CD4-positive, CD25-positive, alpha-beta regulatory T cell (primary cell): ENCODE measurements at places on chromosomes 4 and X. TPM values are rescaled to one million over a fixed set of nuclear protein-coding genes. Genes with fewer than 3 reads are reported as not detected.
A peak's percentile ranks its signal among the peaks of the same experiment; 100 is the strongest.

DNA sequence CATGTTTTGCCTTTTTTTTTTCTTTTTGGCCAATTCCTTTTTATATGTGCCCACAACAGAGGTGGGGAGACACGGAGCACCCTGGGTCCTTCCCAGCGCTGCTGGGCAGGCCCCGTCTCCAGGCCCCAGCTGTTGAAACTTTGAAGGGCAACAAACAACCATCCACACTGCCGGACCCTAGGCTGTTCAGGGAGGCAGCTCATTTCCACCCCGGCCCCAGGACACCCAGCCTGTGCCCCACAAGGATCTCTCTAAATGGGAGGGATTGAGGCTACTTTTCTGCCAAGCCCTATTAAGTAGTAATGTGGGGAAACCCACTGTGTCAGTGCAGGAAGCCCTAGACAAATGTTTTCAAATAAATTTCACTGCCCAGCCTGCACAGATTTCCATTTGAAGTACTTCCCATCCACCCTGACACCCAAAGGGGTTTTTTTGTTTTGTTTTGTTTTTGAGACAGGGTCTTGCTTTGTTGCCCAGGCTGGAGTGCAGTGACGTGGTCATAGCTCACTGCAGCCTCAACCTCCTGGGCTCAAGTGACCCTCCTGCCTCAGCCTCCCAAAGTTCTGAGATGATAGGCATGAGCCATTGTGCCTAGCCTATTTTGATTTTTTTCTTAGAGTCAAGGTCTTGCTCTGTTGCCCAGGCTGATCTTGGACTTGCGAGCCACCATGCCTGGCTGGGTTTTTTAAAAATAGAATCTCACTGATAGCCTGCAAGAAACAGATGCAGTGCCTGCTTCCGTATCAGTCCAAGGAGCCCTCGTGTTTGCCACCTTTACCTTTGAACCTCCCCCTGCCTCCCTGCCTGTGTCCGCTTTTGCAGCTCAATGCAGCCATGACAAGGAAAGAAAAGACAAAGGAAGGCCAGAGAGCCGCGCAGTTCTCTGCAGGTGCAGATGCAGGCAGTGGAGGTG lies 13.4 kb upstream of the CLCN4 start:
- no peak for DNase-seq
- no peaks in the 10 kb centered on the region for H3K27me3 ChIP-seq
- no peak overlapping the region for H3K4me3 ChIP-seq
- H3K36me3 ChIP-seq = peaks cover 19% of the 10 kb centered on the region

DNA sequence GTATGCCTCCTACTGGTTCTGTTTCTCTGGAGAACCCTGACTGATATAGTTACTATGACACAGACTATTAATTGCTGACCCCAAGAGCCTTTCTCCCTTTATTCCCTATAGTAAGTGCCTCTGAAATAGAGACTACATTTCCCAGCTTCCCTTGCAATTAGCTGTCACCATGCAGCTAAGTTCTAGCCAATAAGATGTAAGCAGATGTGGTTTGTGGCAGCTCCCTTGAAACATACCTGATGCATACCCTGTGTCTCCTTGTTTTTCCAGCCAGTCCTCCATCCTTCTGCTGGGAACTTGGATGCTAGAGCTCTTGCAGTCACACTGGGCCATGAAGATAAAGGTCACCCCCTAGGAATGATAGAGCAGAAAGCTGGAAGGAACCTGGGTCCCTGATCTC lies 9.7 kb upstream of the TMEM165 start:
- no peaks in the 10 kb centered on the region for H3K36me3 ChIP-seq
- H3K27me3 ChIP-seq = no peaks in the 10 kb centered on the region
- no peak overlapping the region for H3K27ac ChIP-seq

GRCh38 chr4:78742300-78742699 lies 33.9 kb upstream of the BMP2K start:
- H3K36me3 ChIP-seq = no peaks in the 10 kb centered on the region
- no peak for DNase-seq
- peaks cover 2% of the 10 kb centered on the region for H3K27me3 ChIP-seq
- no peaks in the 10 kb centered on the region for H3K4me1 ChIP-seq
- H3K27ac ChIP-seq = no peak overlapping the region

DNA sequence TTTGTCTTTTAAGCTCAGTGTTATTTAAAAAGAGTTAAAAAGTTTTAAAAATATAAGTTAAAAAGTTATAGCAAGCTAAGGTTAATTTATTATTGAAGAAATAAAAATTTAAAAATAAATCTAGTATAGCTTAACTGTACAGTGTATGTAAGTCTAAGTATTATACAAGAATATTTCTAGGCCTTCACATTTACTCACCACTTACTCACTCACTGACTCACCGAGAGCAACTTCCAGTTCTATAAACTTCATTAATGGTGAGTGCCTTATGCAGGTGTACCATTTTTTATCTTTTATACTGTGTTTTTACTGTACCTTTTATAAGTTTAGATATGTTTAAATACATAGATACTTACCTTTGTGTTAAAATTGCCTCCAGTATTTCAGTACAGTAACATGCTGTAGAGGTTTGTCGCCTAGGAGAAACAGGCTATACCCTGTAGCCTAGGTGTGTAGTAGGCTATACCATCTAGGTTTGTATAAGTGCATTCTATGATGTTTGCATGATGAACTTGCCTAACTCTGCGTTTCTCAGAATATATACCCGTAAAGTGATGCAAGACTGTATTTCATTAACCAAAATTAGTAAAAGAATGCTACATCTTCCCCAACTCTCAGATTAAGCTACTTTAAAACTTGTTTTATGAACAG lies 202.9 kb downstream of the CFAP299 start:
- H3K4me1 ChIP-seq = peaks cover 9% of the 10 kb centered on the region
- no peaks in the 10 kb centered on the region for H3K27me3 ChIP-seq
- DNase-seq = no peak
- H3K4me3 ChIP-seq = no peak overlapping the region
- H3K27ac ChIP-seq = no peak overlapping the region

The MAGED2 gene
- total RNA-seq = 61.0 TPM

DNA sequence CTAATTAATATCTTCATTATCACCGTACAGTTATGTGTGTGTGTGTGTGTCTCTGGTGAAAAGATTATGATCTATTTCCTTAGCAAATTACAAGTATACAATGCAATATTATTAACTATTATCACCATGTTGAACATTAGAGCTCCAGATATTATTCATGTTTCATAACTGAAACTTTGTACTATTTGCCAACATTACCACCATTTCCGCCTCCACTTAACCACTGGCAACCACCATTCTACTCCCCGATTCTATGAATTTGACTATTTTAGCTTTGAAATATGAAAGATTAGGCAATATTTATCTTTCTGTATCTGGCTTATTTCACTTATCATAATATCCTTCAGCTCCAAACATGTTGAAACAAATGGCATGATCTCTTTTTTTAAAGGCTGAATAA lies 717.9 kb downstream of the ARAP2 start:
- H3K4me1 ChIP-seq = no peaks in the 10 kb centered on the region
- no peak overlapping the region for H3K4me3 ChIP-seq
- DNase-seq = no peak
- H3K36me3 ChIP-seq = no peaks in the 10 kb centered on the region

The MAML3 gene
- 1.1 TPM for total RNA-seq

The ELK1 gene
- total RNA-seq = 27.3 TPM

The CSAG3 gene
- not detected for total RNA-seq

GRCh38 chr4:116023049-116023448 lies 909.6 kb upstream of the NDST4 start:
- H3K4me3 ChIP-seq = no peak overlapping the region
- no peak for DNase-seq
- H3K27me3 ChIP-seq = no peaks in the 10 kb centered on the region
- H3K27ac ChIP-seq = no peak overlapping the region
- H3K4me1 ChIP-seq = no peaks in the 10 kb centered on the region

GRCh38 chrX:111520506-111520905 lies 9.1 kb downstream of the SERTM2 start:
- no peak overlapping the region for H3K27ac ChIP-seq

GRCh38 chr4:95909211-95909610 lies 69.3 kb downstream of the PDHA2 start:
- H3K36me3 ChIP-seq = no peaks in the 10 kb centered on the region

GRCh38 chr4:15232366-15233263 lies 195.2 kb upstream of the C1QTNF7 start:
- peaks cover 15% of the 10 kb centered on the region for H3K4me1 ChIP-seq
- H3K36me3 ChIP-seq = no peaks in the 10 kb centered on the region
- H3K27ac ChIP-seq = no peak overlapping the region
- H3K4me3 ChIP-seq = peak overlapping the region; percentile 50

- no peaks in the 10 kb centered on the region for H3K36me3 ChIP-seq
- no peak overlapping the region for H3K27ac ChIP-seq
- no peaks in the 10 kb centered on the region for H3K4me1 ChIP-seq
- no peaks in the 10 kb centered on the region for H3K27me3 ChIP-seq
- DNase-seq = no peak
Observed at GRCh38 chr4:170374770-170375169, 285.0 kb upstream of the AADAT start.

DNA sequence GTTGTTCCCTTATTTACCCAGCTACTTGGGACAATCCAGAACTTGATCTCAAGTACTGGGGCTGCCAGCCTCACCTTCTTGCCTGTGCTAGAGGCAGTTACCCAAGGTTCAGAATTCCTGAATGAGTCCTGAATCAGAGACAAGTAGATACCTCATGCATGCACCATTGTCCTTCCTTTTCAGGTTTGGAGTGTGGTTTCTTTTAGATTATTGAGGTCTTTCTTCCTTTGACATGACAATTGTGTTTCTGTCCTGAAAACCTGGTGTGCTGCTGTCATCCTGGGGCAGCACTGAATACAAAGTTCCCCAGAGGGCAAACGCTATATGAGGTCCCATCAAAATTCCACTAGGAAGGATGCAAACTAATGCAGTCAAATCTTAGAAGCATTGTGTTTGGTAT lies 3.5 kb downstream of the CXCL2 start:
- peaks cover 5% of the 10 kb centered on the region for H3K4me1 ChIP-seq
- no peak overlapping the region for H3K4me3 ChIP-seq
- no peak overlapping the region for H3K27ac ChIP-seq
- no peak for DNase-seq
- peaks cover 20% of the 10 kb centered on the region for H3K27me3 ChIP-seq

DNA sequence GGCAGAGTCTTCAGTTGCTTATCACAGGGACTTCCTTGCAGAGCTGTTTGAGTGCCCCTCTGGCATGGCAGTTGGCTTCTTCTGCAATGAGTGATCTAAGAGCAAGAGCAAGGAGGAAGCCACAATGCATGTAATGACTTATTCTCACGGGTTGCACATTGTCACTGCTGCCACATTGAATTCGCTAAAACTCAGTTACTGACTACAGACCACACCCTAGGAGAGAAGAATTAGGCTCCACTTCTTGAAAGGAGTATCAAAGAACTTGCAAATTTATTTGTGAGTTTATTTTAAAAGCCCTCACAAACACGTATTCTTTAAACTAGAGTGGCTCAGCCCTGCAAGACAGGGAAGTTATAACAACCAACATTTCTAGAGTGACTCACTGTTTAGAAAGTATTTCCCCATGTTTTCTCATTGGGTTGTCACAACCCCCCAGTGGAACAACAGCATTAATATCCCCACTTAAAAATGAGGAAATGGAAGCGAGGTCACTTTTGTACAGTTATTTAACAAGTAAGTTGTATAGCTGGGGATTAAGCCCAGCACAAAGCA lies 32.4 kb upstream of the RBPJ start:
- H3K4me3 ChIP-seq = peak overlapping the region; percentile 13
- H3K27ac ChIP-seq = no peak overlapping the region
- no peaks in the 10 kb centered on the region for H3K36me3 ChIP-seq
- DNase-seq = no peak
- H3K27me3 ChIP-seq = no peaks in the 10 kb centered on the region

DNA sequence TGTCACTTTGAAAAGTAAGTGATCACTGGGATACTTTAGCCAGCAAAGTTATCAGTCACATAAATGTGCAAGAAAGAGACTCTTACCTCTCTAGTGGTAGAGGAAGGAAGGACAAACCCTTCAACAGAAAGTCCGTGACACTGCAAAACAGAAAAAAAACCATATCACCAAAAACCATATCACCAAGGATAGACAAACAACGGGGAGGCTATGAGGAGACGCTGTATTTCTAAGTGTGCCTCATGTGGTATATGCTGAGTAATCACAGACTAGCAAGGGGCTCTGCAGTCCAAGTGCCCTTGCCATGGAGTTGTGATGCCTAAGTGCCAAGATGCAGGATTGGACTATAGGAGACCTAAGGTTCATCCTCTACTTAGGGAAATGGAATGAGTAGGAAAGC lies 11.5 kb upstream of the HDAC8 start:
- H3K36me3 ChIP-seq = no peaks in the 10 kb centered on the region
- DNase-seq = no peak
- no peak overlapping the region for H3K27ac ChIP-seq
- no peaks in the 10 kb centered on the region for H3K27me3 ChIP-seq

GRCh38 chrX:135304741-135305140 lies 4.5 kb upstream of the ETDC start:
- no peaks in the 10 kb centered on the region for H3K4me1 ChIP-seq
- H3K27ac ChIP-seq = no peak overlapping the region
- no peaks in the 10 kb centered on the region for H3K36me3 ChIP-seq
- no peaks in the 10 kb centered on the region for H3K27me3 ChIP-seq
- DNase-seq = no peak

- no peaks in the 10 kb centered on the region for H3K4me1 ChIP-seq
- H3K27me3 ChIP-seq = no peaks in the 10 kb centered on the region
- no peaks in the 10 kb centered on the region for H3K36me3 ChIP-seq
- no peak for DNase-seq
- H3K27ac ChIP-seq = no peak overlapping the region
Observed at GRCh38 chrX:40260146-40260747, 162.5 kb upstream of the BCOR start.

DNA sequence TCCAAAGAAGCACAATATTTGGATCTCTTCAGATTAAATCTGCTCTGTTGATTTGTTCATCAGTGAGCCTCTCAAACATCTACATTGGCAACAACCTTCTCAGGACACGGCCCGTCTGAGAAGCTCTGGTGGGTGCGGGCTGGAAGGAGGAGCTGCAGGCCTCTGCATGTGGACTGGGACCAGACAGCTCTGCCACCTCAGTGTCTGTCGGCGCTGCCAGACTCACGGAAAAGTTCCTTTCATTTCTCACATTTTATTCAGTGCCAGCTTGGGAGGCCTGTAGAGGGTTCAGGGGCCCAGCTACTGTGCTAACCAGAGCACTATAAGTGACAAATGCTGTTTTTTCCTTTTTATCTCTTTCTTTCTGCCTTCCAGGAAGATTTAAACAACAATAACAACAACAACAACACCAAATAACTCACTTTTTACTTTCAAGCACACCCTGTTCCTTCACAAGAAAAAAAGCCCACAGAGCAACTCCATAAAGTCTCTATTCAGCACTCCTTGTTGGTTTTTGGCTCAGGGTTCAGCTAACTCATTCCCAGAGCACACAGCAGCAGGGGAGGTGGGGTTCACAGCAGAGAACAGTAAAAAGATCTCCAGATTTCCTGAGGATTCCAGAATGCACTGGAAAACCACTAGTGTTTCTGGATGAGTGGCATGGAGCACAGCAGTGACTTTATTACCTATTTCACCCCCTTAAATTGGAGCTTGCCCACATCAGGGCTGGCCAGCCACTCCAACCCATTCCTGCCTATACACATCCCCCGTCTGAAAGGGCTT lies 23.2 kb upstream of the HOPX start:
- H3K4me3 ChIP-seq = no peak overlapping the region
- H3K27me3 ChIP-seq = peaks cover 2% of the 10 kb centered on the region
- H3K4me1 ChIP-seq = no peaks in the 10 kb centered on the region
- no peak for DNase-seq
